ENCODE measurements at places on chromosomes 4 and X.

DNA sequence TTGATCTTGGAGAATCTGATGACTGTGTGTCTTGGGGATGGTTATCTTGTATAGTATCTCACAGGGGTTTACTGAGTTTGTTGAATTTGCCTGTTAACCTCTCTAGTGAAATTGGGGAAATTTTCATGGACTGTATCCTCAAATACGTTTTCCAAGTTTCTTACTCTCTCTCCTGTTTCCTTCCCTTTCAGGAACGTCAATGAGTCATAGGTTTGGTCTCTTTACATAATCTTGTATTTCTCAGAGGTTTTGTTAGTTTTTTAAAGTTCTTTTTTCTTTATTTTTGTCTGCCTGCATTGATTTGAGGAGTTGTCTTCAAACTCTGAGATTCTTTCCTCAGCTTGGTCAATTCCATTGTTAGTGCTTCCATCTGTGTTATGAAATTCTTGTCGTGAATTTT, 227.7 kb upstream of the GPRIN3 start:
- DNase-seq: no peak

DNA sequence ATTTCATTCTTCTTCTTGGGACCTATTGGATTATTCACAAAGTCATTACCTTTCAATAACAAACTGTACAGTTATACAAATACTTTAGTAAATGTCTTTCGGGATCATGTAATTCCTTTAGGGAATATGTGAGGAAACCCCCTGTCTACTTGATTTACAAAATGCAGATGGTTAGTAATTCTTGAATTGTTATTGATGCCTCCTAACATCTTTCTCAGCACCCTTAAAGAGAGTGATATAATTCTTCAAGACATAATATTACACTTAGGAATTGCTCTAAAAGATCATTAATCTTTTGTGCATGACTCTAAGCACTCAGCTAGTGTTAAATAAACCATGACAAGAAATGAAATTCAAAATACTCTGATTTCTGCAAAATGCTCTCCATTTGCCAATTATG, 988.1 kb upstream of the HS3ST1 start:
- no peak for DNase-seq

DNA sequence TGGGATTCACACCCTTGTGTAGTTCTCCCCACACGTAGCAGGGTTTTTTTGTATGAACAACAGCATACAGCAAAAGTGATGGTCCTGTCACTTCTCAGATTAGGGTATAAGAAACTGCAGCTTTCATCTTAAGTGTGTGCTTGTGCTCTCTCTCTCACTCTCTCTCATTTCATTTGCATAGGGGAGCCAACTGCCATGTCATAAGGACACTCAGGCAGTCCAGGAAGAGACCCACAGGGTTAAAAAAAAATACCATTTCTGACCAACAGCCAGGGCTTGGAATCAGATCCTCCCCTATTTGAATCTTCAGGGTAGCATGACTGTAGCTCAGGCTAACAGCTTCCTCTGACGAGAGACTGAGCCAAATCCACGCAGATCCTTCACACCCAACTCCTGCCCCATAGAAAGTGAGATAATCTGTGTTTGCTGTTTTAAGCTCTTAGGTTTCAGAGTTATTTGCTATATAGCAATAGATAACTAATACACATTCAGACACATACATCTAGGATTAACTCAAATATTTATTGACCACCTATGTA, 331.2 kb downstream of the PAPSS1 start:
- DNase-seq: no peak

DNA sequence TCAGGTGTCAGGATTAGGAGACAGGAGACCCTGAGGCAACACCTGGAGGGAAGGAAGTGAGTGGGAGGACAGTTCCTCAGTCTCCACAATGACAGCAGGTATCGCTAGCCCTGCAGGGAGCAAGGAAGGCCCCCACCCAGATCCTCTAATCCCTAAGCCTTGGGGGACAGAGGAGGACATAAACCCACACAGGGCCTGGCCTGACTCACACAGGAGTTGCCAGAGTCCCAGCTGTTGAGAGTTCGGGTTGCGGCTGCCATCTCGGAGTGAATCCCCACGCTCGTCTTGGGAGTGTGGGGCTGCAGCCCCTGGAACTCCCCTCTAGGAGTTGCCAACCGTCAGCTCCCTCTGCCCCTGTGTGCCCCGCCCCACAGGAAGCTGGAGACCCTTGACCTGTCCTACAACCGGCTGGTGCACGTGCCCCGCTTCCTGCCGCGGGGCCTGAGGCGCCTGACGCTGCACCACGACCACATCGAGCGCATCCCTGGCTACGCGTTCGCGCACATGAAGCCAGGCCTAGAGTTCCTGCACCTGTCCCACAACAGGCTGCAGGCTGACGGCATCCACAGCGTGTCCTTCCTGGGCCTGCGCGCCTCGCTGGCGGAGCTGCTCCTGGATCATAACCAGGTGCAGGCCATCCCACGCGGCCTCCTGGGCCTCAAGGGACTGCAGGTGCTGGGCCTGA, 9.2 kb upstream of the BGN start:
- no peak for DNase-seq

- no peak for DNase-seq
Measured at GRCh38 chr4:7721984-7722551, 217.6 kb downstream of the AFAP1 start.

GRCh38 chr4:38612646-38613414, 51.2 kb upstream of the KLF3 start:
- DNase-seq: no peak

DNA sequence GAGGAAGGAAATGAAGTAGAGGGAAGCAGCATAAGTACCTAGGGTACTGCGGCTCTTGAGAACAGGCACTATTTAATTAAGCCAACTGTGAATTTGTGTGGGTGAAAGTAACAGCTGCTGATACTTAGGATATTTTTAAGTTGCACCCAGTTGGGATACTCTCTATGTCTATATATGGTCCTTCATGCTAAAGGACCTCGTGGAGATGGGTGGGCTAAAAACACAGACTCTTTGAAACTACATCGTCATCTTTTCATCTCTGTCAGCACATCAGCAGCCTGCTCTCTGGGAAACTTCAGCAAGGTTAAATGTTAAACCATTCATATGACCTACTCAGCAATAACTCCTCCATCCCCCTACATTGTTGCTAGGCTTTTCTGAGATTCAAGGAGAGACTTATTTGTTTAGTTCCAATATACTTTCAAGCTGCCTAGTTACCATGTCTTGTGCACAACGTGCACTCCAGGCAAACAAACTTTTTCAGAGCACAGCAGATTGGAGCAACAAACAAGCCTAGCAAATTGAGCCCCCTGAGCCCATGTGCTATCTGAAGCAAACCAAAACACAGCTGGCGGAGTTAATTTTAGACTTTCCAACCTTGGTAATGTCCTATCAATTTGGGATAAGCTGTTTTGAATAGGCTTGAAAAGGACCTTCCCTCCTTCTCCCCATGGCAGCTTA, 6.2 kb upstream of the MOB1B start:
- no peak for DNase-seq

GRCh38 chr4:71453531-71453930, 114.7 kb downstream of the SLC4A4 start:
- no peak for DNase-seq

GRCh38 chr4:110615353-110616237, 7.3 kb downstream of the PITX2 start:
- DNase-seq: no peak

GRCh38 chrX:48940404-48940955, 16.9 kb downstream of the OTUD5 start:
- no peak for DNase-seq

GRCh38 chrX:101685923-101686322, 26.3 kb upstream of the ARMCX2 start:
- no peak for DNase-seq

GRCh38 chr4:119211867-119212233, 663 bp upstream of the USP53 start:
- DNase-seq: peak; percentile 46
